ENCODE measurements at places on chromosomes 3 and 15.

DNA sequence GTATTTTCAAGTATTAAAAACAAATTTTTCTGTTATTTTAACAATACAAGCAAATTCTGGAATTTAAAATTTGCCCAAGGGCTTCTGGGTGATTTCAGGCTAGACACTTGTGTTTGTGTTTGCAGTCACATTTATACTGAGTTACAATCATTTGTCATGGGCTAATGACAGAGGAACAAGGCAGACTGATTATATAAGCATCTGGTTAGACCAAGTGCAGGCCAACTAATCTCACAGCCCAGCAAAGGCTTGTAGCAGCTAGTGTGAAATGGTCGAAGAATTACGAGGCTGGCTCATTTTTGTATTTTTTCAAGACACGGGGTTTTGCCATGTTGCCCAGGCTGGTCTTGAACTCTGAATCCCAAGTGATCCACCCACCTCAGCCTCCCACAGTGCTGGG, 52.1 kb downstream of the CMTM8 start:
- DNase-seq, result no peak

DNA sequence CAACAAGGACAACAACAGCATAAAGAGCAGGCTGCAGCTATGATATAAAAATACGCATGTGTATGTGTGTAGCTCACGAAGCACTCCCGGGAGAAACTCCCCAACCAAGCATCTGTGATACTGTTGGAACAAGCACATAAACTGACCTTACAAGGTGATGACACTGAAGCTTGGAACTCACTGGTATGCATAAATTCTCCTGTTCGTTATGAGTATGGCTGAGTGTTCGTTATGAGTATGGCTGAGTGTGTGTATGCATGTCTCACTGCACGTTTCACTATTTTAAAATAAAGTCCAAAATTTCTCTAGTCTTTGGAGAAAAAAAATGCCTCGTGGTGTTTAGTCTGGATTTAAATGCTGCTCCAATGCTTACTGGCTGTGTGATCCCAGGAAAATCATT, 256.8 kb downstream of the RORA start:
- DNase-seq, result peak; percentile 90

GRCh38 chr3:41138146-41138545, 61.2 kb upstream of the CTNNB1 start:
- DNase-seq, result no peak

DNA sequence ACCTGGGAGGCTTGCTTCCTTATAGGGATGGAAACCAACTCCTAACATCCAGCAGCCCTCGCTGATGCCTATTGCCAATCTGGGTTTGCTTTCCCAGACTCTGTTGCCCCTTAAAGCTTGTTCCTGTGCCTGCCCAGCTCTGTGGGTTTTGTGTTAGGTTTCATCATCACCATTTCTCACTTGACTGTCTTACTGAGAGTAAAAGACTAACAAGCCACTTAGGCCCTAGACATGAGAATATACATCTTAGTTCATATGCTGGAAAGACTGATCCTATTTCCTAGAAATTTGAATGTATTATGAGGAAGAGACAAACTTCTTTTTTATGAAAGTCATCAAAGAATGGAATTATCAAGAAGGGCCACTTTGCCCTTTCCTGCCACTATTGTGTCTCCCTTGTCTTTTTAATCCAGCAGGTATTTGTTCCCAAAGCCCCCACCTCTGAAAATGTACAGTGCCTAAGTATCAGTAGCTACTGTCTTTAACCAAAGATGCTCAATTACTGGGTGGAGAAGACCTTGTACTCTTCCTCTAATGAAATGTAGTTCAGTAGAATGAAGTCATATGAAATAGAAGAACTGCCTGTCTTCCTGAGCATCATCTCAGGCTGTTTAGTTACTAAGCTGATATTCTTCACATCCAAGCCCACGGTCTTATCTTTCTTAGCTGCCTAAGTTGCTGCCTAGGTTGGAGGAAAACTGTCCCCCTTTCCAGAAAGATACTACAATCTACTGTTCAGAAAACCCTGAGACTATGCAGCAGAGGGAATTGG, 59.8 kb upstream of the ZPLD1 start:
- DNase-seq, result no peak

DNA sequence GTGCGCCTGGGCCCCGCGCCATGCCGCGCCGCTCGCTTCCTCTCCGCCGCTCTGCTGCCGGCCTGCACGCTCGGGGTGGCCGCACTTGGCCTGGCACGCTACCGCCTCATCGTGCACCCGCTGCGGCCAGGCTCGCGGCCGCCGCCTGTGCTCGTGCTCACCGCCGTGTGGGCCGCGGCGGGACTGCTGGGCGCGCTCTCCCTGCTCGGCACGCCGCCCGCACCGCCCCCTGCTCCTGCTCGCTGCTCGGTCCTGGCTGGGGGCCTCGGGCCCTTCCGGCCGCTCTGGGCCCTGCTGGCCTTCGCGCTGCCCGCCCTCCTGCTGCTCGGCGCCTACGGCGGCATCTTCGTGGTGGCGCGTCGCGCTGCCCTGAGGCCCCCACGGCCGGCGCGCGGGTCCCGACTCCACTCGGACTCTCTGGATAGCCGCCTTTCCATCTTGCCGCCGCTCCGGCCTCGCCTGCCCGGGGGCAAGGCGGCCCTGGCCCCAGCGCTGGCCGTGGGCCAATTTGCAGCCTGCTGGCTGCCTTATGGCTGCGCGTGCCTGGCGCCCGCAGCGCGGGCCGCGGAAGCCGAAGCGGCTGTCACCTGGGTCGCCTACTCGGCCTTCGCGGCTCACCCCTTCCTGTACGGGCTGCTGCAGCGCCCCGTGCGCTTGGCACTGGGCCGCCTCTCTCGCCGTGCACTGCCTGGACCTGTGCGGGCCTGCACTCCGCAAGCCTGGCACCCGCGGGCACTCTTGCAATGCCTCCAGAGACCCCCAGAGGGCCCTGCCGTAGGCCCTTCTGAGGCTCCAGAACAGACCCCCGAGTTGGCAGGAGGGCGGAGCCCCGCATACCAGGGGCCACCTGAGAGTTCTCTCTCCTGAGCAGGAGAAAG, 951 bp downstream of the GPR62 start:
- DNase-seq, result no peak

DNA sequence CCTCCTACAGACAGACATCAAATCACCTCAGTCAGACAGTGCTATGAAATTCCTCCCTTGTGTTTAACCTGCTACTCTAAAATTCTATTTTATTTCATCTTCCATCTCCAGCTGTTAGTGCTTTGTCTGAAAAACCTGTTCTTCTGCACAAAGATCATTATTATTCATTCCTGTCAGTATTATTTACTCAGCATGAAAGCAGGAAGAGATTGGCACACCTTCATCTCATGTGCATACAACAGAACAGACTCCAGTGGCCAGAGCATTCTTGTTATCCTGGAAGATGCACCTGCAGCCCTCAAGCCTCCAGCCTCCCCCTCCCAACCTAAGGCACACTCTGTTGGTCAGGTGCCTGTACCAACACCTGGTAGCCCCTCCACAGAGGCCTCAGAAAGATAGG, 1.8 kb upstream of the ROPN1B start:
- no peak for DNase-seq

DNA sequence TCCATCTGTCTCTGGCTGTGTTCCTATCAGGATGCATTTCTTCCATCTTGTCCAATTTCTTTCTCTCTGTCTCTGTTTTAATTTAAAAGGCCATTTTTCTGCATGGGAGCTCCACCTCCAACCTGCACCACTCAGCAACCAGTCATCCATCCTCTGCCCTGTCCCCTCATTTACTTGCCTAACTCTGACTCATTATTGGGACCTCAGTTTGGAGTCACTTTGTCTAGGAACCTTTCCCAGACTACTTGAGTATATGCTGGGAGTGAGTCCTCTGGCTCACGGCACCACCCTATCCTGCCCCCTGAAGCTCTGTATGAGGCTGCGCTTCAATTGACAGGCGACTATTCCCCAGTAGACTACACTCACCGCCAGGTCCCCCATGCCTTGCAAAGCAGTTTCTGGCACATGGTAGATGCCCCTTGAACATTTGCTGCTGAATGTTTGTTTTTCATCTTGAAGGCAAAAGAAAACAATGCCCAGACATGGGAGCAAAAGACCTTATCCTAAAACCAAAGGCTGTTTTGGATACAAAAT, 513.3 kb upstream of the CFAP20DC start:
- no peak for DNase-seq

GRCh38 chr3:194203482-194204041, 67.6 kb downstream of the HES1 start:
- no peak for DNase-seq

- DNase-seq, result no peak
These were observed 62.7 kb downstream of the EOMES start for GRCh38 chr3:27659279-27660021.

DNA sequence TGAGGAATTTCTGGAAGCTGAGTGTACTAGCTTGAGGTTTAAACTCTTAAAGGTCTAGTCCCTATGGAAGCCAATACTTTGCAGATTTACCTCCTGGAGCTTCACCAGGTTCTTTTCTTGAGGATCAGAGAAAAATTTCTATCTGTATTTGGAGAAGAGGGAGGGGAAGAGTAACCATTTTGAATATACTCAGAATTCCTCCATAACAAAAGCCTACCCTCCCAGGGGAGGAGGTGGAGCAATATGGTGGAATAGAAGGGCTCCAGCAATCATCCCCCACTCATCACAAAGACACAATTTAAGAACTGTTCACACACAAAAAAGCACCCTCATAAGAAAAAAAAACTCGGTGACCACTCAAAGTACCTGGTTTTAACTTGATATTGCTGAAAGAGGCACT, 36.0 kb upstream of the PEX5L start:
- DNase-seq, result no peak

DNA sequence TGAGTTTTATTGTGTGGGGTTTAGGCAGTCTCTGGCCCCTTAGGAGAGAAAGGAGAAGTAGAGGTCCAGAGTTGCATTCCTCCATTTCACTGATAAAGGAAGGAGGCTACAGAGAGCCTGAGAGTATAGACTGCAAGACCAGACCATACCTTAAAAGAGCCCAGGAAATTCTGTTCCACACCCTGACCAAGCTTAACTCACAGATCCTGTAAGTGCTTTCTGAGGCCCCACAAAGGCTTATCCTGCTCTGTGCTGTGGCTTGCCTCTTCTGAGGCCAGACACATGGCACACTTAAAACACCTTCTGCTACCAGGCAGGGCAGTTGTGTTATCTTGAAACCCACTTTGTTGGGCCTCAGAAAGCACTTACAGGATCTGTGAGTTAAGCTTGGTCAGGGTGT, 39.2 kb upstream of the LEKR1 start:
- DNase-seq, result no peak

DNA sequence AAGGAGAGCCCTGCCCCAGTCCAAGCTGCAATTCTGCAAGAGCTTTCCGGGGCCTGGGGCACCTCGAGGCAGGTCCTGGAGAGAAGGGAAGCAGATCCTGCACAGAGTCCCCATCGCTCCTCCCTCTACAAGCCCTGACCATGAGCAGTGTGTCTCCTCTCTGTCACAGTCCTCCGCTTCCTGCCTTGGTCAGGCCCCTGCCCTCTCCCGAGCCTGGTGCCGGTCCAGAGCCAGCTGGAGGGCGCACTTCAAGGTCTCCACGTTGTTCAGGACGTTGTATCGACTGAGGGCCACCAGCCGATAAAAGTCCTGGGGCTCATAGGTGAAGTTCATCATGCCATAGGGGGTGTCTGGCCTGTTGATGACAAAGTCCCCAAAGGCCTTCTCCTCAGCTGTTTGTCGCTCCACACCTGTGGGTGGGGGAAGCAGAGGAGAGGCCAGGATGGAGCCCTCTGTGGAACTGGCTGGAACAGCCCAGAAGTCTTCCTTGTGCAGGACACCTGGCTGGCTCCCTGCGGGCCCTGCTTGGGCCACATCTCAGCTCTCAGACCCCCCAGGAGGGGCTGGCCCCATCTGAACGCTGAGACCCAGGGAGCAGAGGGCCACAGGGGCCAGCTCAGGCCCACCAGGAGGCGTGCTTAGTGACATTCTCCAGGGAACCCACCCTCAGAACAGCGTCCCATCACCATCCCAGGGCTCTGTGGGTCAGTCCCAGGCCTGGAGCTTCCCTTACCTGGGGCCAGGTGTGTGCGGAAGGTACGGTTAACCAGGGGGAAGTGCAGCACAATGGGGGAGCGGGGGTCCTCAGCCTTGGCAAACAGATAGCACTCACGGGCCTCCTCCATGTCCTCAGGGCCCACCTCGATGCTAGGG, 14.4 kb downstream of the PLA2G4F start:
- no peak for DNase-seq

- DNase-seq, result no peak
These were observed 88.9 kb upstream of the FEZF2 start for GRCh38 chr3:62462104-62462762.

- DNase-seq, result no peak
These were observed 504.3 kb upstream of the CNTN3 start for GRCh38 chr3:75118779-75119178.

DNA sequence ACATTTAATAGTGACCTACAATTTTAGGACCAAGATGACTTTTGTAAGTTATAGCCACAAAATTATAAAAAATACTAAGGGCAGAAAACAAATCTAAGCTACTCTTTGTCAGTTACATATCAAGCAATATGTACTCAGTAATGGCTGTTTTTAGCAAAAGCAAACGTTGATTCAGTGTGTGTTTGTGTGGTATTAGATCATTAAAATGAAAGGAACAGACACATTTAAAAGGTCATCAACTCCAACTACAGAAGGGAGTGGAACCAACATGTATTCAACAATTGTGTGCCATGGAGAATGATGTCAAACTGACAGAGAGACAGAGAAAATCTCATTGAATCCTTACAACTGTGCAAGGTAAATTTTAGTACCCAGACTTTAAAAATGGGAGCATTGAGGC, 268.8 kb upstream of the STT3B start:
- DNase-seq, result no peak

DNA sequence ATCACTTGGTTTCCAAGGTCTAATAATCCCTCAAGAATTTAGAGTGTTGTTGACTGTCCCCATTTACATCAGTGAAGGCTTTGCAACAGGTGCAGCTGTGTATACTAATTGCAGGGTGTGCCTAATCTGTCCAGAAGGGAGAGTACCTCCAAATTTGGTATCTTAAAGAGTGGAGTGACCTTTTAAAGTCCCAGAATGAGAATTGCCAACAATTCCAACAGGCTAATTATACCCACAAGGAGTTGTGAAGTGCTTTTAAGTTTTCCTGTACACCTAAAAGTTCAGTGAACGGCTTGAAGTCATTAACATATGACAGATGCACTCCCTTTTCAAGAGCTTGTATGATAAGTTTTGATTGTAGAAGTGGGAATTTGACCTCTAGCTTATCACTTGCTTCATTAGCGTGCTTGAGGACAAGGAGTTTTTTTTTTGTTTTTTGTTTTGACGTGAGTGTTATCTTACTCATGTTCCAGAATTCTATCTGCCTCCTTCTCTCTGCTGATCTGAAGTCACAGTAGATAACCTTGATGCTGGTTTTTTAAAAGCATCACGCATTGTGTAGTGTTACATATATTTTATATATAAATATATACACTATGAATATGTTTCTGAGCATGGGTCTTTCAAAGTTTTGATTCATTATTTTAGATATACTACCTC, 26.3 kb downstream of the CDIN1 start:
- DNase-seq, result no peak

- no peak for DNase-seq
These were observed 4.6 kb upstream of the AMOTL2 start for GRCh38 chr3:134378818-134379217.

- DNase-seq, result peak; percentile 94
These were observed 27.2 kb upstream of the PLSCR4 start for GRCh38 chr3:146277953-146278631.

Measured in fibroblast of skin of left quadriceps (primary cell).